ENCODE measurements at places on chromosomes 7 and 10.

DNA sequence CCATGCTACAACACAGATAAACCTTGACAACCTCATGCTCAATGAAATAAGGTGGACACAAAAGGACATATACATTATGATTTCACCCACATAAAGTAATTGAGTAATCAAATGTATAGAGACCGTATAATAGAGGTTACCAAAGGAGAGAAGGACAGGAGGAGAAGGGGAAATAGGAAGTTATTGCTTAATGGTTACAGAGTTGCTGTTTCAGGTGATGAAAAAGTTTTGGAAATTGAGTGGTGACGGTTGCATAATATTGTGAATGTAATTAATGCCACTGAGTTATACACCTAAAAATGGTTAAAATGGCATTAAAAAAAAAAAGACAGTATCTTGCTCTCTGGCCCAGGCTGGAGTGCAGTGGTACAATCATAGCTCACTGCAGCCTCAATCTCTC lies 1.5 kb upstream of the OGDH start:
- no peak for DNase-seq

GRCh38 chr7:141698247-141699015 lies 3.5 kb downstream of the DENND11 start:
- DNase-seq = no peak

DNA sequence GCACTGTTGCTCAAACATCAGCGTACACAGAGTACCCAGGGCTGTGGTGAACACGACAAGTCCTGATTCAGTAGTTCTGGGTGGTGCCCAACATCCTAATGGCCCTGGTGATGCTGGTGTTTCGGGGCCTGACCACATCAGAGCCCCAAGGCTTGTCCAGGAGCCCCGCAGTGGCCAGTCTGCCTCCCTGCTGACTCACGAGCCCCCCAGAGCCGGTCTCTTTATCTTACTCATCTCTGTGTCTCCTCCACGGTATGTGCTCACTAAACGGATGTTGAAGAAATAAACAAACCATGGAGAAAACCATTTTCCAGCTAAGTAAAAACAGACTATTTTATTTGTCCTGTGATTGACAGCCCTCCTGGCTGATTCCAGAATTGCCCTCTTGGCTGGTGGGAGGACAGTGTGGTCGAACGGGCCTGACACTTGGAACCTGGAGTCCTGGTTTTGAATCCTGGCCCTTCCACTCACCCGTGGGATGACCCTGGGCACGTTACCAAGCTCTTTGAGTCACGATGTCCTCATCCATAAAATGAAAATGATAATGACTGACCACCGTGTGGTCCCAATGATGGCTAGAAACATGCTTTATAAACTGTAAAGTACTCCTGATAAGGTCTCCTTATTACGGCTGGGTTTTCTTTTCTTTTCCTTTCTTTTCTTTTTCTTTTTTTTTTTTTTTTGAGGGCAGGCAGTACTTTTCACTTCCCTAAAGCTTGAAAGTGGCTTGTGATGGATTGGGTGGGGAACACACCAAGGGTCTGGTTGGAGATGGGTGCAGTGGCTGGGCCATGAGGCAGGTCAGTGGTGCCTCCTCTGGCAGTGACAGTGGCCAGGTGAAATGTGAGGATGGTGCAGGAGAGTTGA lies 5.7 kb downstream of the HIP1 start:
- DNase-seq = no peak

DNA sequence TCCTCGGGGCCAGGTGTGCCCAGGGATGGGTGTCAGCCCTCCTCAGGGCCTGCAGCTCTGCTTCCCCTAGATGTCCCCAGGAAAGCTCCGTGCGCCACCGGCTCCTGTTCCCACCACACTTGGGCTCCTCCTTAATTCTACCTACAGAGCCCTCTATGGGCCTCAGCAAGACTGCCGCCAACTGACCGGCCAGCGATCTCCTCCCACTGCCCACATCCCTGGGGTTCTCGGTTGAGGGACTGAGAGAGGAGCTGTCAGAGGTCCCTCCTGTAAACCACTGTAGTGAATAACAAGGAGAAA lies 5.3 kb upstream of the LDB3 start:
- no peak for DNase-seq

- DNase-seq = no peak
Measured at GRCh38 chr7:151558575-151558974, 38.9 kb upstream of the RHEB start.

- DNase-seq = no peak
Measured at GRCh38 chr7:117092785-117093184, 139.5 kb downstream of the ST7 start.

- DNase-seq = no peak
Measured at GRCh38 chr10:78359640-78360091, 326.0 kb downstream of the RPS24 start.

GRCh38 chr10:100872034-100872791 lies 40.5 kb upstream of the SLF2 start:
- DNase-seq = peak; percentile 44

- DNase-seq = no peak
Measured at GRCh38 chr10:35200487-35200886, 73.8 kb downstream of the CREM start.

DNA sequence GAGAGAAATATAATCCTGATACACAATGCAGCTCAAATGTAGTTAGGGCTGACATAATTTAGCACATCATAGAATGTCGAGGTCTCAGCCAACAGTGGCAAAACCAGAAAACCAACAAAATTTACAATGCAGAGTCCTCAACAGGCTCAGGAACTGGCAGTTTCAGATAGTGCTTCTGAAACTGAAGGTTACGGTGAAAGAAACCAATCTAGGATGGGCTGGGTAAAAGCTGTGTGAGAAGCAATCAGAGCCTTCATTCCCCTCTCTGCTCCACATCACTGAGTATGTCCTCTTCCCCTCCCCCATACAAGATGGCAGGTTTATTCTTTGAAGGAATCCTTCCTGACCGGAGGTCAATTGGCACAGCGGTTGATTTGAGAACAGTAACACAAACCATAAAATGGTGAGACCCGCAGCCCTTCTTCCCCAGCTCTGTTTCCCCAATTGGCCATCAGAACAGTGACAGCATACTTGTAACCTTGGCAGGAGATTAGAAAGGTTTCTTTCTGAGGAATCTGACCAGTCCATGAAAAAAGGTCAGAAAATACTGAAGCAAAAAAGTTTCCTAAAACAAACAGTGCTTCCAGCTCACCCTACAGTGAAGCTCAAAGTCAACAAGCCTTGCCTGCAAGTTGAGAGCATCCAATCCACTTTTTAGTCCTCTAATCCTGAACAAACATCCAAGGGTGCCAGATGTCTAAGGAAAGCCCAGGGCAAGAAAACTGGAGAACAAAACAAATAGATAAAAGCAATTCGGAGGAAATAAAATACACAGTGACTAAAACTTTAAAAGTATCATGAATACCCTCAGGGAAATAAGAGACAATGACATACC lies 53.9 kb upstream of the IL6 start:
- no peak for DNase-seq

- DNase-seq = no peak
Measured at GRCh38 chr7:1520539-1521234, 9.8 kb upstream of the MAFK start.

DNA sequence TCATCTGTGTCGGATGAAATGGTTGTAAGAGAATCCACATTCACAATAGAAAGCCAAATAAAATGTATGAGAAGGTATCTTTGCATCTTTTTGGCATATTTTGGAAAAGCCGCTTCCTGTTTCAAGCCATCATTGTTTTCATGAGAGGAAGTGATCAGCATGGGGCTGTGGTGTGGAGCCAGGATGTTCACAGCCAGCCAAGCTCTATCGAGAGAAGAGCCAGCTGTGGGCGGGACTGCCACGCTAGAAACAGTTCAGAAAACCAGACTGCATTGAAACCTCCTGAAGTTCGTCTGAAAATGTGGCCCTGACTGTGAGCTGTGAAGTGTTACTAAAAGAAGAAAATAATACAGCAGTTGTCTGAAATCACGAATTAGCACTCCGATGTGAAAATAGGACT lies 21.2 kb upstream of the NPS start:
- DNase-seq = peak; percentile 58

- no peak for DNase-seq
Measured at GRCh38 chr7:120402079-120402767, 129.2 kb downstream of the KCND2 start.

DNA sequence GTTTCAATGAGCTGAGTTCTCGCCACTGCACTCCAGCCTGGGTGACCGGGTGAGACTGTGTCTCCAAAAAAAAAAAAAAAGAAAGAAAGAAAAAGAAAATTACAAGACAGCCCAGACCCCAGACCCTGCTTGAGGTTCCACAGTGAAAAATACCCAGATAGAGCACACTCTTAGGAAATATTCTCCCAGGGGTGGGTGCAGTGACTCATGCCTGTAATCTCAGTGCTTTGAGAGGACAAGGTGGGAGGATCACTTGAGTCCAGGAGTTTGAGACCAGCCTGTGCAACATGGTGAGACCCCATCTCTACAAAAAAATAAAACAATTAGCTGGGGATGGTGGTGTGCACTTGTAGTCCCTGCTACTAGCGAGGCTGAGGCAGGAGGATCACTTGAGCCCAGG lies 41.1 kb upstream of the GTF2IRD1 start:
- no peak for DNase-seq

DNA sequence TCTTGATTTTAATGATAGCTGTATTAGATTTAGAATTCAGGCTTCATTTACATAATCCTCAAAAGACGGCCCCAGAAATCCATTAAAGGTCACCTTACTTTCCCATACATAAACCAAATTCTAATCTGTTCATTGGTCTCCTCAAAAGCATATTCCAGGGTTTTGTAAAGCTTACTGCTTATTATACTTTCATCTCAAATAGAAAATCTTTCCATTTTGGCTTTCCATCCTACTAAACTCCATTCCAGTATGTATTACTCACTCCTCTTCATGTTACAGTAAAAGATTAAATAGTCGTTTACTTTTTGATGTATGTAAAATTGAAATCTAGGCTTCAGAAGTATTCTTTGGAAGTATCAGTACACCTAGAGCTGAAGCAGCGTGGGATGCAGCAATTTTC lies 143.5 kb upstream of the LRRN3 start:
- no peak for DNase-seq

GRCh38 chr10:104128214-104128613 lies 6.2 kb downstream of the SFR1 start:
- no peak for DNase-seq

- no peak for DNase-seq
Measured at GRCh38 chr7:157022681-157023588, 12.5 kb upstream of the MNX1 start.

DNA sequence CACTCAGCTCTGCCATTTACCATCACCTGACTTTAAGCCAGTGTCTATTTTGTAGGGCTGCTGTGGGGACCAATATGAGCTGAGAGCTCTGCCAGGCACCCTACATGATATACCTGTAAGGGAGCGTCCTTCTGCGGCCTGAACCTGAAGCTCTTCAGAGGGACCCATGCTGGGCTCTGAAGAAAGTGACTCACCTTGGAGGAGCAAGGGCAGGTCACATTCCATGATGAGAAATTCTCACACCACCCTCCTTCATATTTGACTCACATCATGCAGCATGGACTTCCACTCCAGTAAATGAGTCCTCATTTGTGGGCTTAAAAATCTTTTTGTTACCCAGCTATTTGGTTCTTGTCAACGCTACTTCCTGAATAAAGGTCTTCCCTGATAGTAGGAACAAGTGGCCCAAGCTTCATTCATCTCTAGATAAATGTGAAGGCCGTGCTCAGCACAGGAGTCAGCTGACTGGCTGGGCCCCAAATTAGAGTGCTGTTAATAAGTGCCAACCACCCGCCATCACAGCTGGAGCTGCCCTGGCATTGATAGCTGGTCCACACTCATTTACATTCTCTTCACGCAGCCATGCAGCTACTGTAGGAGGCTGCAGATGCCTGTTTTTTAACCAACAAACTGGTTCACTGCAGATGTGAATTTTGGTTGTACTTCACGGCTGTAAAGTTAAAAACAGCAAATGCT lies 78.4 kb downstream of the RNF216 start:
- DNase-seq = peak; percentile 80

- no peak for DNase-seq
Measured at GRCh38 chr10:77602231-77602912, 35.2 kb downstream of the KCNMA1 start.

DNA sequence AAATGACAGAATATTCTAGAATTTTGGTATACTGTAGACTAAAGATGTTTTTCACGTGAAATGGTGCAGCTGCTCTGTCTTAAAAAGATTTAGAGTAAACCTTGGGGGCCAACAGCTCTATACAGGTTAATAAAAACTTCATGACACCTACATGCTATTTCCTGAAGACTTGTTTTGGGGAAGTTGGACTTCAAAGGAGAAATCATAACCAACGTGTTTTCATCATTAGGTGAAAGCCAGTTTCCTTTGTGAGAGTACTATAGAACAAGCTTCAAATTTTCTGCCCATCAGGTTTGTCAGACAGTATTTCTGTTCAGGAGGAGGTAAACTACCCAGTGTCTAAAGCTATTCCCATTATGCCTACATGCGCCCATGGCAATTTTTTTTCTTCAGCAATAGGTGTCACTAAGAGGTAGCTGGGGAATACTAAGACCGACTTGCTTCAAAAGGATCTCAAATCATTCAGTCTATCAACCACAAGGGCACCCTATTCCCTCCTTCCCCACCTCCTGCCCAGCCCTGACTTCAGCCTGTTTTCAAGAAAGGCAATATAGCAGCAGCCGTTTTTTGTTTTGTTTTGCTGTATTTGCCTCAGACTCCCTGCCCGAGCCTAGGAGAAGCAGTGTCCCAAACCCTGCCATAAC lies 237.3 kb upstream of the SP8 start:
- no peak for DNase-seq

DNA sequence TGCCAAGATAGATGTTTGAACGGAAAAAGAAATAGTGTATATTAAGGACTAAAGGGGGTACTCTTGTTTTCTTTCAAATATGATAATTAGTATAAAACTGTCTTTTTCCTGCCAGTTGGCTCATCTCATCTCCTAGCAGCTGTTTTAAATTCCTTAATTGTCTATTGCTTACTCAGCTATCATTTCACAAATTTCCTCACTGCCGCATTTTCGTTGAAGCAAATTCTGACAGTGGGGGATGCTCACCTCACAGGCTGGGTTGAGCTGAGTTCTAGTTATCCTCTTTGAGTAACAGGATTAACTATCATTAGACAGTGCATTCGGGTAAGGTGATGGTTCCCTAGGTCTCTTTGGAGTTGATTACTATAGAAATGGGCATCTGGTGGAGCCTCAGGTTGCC lies 592.0 kb downstream of the AUTS2 start:
- no peak for DNase-seq

GRCh38 chr10:99854860-99855259 lies 72.4 kb downstream of the ABCC2 start:
- no peak for DNase-seq

- no peak for DNase-seq
Measured at GRCh38 chr10:48253970-48254657, 20.4 kb downstream of the FRMPD2 start.

- no peak for DNase-seq
Measured at GRCh38 chr10:121324678-121325213, 273.5 kb downstream of the FGFR2 start.

DNA sequence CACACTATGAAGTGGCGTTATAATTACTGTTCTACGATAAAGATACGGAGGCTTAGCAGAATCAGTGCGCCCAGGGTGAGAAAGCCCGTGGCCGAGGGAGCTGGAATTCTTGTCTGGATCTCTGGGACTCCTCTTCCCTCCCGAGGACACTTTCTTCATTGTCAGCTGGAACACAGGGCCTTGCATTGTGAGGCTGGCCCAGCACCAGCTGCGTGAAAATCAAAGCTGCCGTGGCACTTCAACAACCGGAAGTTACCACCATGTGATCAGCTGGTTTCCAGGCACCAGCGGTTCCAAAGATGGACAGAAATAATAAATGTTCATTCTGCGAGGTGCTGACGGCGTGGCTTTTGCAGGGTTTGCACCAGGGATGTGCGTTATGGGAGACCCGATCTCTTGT lies 234.0 kb upstream of the PITRM1 start:
- DNase-seq = peak; percentile 28

GRCh38 chr7:481219-481930 lies 38.3 kb downstream of the PDGFA start:
- no peak for DNase-seq

Measured in posterior cingulate gyrus (tissue), 11 donors.